ENCODE measurements at places on chromosomes 12 and 14.

DNA sequence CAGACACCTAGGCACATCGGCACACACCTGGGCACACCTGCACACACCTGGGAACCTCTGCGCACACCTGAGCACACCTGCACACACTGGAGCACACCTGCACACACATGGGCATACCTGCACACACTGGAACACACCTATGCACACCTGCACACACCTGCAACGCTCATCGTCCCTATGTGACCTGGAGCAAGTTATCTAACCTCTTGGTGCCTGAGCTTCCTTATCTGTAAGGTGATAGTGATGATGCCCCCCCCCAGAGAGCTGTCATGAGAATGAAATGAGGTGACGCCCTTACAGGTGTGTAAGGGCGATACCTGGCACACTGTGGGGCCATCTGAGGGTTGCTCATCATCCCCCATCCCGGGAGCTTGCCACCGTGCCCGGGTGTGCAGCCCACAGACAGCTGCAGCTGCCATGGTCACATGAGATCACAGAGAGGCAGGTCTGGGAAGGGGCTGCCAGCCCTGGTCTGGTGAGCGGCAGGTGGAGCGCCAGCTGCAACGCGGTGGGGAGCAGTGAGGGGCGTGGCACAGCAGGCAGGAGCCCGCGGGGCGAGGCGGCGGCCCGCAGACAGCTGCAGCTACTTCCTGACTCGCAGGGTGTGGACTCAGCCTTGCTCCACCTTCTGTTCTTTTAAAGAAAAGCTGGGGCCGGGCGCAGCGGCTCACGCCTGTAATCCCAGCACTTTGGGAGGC is 59.9 kb upstream of the FBRSL1 start:
- DNase-seq: no peak

DNA sequence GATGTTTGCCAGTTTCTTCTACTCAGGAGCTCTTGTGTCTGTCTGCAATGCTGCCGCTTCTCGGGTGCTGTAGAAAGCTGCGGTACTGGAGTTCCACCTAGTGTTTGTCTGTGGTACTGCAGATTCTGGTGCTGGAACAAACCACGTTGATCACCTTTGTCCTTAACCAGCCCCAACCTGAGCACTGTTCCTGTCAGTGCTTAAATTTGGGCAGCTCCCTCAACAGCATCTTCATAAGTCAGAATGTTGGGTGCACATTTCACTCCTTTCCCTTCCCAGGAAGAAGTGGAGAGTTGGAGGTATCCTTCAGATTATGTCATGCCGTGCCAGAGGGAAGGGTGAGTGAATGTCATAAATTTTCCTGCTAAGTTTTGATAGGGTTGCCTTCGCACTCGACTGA is 48.7 kb upstream of the LALBA start:
- DNase-seq: peak; percentile 68

- DNase-seq: no peak
Observed at GRCh38 chr14:61516964-61517653, 178.2 kb upstream of the HIF1A start.

DNA sequence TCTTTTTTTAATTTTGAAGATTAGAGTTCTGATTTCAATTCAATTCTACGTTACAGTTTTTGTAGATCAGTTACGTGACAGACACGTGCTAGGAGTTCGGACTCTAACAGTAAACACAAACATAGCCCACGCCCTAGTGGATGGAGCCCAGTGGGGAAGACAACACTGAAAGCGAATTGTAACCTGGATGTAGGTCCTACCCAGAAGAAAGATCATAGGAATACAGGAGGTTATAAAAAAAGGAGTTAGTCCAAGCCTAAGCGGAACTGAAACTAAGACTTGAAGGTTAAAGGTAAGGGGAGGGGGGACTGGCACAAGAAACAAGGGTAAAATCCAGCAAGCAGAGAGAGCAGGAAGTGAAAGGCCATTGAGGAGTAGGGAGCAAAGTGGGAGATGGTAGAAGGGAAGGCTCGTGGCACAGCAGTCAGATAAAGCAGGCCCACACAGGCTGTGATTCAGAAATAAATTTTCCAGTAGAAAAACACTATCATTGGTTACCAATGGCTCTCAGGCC is 15.7 kb upstream of the CRY1 start:
- DNase-seq: no peak

- DNase-seq: peak; percentile 54
Observed at GRCh38 chr14:21072031-21072473, 1.9 kb downstream of the ARHGEF40 start.

All from globus pallidus (tissue), 1 donor.